ENCODE measurements at places on chromosomes 7 and 10.

GRCh38 chr10:16933783-16934182 is 116.6 kb upstream of the RSU1 start:
- DNase-seq = no peak

DNA sequence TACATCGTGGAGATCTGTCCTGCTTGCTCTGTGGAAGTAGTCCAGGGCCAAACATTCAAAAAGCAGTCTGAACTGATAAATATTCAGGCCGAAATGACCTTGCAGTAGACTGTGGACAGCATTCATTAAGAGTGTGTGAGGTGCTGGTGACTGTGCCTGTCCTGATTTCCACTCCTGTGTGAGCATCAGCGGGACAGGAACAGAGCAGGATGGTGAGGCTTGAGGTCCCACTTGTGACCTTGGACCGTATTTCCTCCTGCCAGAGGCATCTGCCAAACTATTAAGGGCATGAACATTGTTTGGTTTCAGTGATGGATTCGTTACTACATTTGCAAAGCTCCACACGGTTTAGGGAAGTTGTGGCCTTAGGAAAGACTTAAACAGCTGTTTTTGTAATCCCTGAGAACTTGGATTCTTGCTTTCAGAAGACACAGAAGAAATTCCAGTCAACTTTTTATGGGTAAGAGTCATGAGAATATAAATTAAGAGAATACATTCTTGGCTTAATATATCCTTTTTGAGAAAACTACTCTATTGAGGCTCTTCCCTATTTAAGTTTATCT is 32.8 kb downstream of the CCNY start:
- DNase-seq = no peak

DNA sequence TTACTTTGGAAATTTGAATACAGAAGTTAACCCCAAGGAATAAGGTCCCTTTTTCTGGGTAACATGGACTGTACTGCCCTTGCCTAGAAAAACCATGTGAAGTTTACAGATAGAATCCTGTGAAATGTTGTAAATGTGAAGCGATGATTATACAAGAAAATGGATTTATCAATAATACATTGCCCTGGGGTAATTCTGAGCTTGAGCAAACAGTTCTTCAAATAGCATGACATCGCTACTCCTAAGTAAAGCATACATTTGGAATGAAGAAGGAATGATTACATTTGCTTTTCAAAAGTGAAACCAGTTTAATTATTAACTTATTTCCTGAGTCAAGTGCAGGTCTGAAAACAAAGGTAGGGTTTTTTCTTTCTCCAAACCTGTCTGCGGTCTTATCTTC is 43.3 kb upstream of the FZD8 start:
- no peak for DNase-seq

DNA sequence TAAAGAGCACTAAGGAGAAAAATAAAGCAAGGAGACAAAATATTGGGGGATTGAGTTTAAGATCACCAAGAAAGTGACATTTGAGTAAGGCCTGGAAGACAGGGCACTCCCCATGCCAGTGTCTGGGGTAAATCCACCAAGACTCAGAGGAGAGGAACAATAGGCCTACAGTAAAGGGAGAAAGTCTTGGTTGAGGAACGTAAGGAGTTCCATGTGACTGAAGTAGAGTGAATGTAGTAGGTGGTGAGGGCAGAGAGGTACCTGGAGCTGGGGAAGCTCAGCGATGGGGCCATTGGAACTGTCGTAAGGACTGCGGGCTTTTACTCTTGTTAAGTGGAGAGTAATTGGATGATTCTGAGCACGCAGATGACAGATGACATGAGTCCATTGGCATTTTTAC is 69.4 kb downstream of the CPED1 start:
- no peak for DNase-seq

Measured in NCI-H1105 (cell line).